GM06990 (cell line): ENCODE measurements at places on chromosomes 6 and 20.

DNA sequence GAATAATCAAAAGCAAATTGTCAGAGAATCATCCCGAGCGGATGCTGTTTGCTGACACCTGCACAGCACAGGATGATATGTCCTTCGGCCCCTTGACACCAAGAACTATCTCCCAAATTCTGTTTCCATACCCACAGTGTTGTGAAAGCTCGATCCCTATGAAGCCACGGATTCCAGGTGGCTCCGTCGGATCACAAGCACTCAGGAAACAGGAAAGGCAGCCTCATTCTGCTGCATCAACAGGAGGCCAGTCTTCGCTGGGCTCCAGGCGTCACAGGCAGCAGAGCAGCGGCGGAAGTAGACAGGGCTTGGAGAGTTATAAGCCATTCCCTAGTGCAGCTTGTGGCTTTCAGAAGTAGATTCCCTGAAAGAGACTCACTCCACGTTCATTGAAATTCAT lies 342.3 kb downstream of the C6orf118 start:
- DNase-seq = no peak

DNA sequence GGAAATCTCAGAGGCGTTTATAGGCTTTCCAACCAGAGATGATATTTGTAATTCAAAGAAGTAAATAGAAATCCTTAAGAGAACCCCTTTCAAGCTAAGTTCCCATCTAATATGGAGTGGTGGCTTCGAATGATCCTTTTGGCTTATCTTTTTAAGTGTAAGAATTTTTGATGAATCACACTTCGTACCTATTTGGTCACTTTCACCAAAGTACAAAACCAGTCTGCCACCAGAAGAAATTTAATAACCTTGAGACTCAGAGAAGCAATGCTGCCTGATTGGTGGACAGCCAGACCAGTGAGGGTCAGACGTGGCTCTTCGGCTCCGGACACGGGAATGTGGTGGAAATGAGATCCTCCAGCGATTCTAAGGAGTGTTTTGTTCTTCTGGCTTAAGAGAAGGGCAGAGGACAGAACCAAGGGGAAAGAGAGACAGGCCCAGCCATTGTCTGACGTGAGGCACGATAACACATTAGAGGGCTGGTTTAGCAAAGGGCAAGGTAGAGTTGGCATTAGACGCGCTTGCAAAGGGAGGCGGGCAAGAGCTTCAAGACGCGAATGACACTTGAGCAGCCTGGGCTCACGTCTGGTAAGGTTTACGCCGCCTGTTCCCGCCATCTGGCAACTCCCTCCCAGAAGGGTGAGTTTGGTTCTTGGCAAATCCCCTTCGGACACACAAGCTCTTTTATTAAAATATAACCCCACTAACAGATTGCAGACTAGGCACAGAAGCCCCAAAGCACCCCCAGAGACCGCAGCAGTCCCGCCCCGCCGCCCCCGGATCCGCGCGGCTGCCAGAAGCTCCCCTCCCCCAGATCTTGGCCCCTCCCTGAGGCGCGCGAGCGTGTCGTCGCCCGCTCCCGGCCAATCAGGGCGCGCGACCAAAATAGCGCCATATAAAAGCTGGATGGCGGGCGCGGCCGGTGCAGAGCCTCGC lies 50.0 kb upstream of the EZR start:
- peak; percentile 97 for DNase-seq

DNA sequence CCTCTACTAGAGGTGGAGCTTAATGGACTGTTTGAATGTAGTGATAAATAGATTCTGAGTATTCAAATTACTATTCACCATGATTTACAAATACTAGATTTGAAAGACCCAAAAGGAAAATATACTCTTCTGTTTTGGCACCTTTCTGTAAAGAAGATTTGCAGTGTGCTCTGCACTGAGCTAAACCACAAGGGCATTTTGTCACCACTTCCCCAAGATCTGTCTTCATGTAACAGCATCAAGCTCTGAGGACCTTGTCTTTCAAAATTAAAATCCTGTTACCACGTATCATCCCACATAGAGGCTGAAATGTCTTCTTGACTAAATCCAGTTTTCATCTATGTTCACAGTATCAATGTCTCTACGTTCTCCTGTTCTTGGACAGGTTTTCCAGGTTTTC lies 3.3 kb upstream of the PGK2 start:
- DNase-seq = no peak

DNA sequence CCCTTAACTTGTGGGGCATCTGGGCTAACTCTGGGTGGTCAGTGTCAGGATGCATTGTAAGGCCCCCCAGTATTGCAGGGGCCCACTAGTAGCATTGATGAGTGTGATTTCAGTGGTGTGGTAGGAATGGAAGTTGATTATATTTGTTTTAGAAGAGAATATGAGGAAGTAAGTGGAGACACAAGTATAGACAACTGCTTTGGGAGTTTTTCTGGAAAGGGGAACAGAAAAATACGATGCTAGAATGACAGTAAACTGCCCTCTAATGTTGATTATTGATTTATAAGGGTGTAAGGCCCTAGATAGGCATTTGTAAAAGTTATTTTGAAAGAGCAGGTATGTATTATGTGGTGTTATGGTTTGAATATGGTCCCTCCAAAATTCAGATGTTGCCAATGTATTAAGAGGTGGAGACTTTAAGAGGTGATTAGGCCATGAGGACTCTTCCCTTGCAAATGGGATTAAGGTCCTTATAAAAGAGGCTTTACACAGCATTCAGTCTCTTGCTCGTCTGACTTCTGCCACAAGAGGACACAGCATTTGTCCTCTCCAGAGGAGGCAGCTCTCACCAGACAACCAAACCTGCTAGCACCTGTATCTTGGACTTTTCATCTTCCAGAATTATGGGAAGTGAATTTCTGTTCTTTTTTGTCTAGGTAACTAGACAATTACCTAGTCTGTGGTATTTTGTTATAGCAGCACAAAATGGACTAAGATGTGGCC lies 135.9 kb upstream of the DTNBP1 start:
- no peak for DNase-seq

DNA sequence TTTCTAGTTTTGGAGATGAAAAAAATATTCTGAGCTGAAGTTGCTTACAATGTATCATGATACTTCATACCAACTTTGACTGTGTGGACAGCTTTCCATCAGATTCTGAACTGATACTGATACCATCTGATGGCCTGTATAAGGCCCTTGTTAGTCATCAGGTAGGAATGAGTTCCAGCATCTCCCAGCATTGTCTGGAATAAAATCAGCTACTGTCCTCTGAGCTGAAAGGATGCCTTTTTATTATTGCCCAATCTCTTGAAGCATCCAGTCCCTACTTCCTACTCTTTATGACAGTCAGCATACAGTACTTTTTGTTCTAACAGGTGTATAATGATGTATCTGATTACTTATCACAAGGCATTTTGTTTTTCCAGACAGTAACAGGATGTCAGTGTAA lies 70.6 kb upstream of the EYA4 start:
- no peak for DNase-seq
